CD4-positive, alpha-beta T cell (primary cell): ENCODE measurements at places on chromosomes 6 and 20.

GRCh38 chr6:36028088-36028876 is 674 bp downstream of the MAPK14 start:
- peak; percentile 40 for DNase-seq

GRCh38 chr20:3595541-3595940 is 67.7 kb downstream of the GFRA4 start:
- DNase-seq, result no peak

DNA sequence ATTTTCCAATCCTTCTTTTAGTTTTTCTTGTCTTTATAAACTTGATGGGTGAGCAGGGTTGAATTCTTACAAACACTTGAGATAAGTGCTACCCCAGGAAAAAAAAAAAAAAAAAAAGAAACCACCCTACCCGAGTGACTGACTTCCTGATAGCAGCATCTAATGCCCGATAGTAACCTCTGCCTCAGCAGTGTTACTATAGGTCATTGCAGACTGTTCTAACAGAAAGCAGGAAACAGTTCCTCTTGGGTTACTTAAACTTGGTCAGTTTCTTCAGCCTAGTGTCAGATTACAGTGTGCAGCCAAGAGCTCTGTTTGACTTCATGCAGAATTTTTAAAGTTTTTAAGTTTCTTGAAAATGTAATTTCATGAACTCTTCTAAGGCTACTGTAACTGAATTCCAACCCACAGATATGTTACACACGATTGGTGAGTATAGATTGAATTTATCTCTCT is 2.1 kb downstream of the MYLIP start:
- DNase-seq, result peak; percentile 85

DNA sequence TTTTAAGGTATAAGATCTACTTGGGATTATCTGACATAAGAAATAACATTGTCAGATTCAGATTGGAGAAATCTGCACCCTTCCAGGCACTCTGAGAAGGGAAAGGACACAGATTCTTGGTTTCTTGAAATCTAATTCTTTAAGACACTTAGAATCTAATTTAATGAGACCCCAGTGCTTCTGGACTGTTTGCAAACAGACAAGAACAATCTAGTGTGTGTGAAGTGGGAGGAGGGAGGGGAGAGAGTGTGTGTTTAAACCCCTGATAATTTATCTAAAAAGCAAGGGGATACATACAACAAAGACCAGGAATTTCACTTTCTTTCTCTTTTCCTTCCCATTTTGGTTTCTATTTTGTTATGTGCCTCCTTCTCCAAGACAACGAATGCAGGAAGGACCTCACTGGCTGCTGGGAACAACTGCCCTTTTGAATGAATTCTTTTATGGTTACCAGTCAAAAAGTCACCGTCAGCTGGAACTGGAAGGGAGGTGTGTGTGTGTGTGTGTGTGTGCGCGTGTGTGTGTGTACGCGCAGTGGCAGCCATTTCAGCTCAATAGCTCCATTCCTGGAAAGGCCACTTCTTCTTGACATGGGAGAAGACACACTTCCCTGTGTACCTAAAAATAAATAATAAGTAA is 129.4 kb downstream of the BCAS1 start:
- DNase-seq, result no peak

DNA sequence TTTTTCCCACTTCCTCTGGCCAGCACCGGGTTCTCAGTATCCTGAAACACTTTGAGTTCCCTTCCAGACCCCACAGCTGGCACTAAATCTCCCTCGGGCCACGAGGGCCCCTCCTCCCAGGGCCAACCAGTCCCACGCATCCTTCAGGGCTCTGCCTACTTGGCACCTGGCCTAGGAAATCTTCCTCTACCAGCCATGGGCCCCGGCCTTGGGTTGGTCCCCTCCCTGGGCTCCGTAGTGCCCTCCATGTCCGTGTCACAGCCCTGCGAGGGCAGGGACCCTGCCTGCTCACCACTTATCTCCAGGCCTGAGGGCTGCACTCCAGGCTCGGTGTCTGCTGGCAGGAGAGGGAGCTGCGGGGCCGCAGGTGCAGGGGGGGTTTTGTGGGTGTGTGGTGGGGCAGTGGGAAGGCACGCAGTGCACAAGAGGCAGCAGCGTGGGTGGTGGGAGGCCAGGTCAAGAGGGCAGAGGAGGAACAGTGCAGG is 48.8 kb upstream of the CDH22 start:
- no peak for DNase-seq

- DNase-seq, result no peak
Observed at GRCh38 chr6:107399935-107400334, 59.4 kb downstream of the PDSS2 start.

DNA sequence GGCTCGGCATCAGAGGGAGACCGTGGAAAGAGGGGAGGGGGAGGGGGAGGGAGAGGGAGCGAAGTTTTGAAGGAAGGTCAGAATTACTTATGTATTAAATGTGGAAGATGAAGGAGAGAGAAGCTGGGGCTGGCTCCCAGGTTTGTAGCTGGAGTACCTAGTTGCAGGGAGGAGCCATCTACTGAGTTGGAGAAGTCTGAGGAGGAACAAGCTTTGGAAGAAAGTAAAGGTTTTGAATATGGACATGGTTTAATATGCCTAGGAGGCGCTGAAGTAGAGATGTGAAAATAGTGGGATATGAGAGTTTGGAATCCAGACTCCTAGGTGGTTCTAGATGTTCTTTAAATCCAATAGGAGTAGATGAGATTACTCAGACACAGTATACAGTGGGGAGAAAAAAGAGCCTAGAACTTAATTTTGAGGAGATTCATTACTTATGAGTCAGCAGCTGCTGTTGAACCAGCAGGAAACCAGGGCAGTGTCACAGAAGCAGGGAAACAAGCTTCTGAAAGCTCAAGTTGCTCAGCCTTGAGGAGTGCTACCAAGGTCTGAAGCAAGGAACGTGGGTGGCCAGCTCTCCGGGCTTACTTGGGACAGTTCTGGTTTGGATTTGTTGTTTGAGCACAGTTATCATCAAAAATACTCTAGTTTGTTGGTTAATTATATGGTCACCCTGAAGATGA is 149.3 kb downstream of the UTRN start:
- no peak for DNase-seq

DNA sequence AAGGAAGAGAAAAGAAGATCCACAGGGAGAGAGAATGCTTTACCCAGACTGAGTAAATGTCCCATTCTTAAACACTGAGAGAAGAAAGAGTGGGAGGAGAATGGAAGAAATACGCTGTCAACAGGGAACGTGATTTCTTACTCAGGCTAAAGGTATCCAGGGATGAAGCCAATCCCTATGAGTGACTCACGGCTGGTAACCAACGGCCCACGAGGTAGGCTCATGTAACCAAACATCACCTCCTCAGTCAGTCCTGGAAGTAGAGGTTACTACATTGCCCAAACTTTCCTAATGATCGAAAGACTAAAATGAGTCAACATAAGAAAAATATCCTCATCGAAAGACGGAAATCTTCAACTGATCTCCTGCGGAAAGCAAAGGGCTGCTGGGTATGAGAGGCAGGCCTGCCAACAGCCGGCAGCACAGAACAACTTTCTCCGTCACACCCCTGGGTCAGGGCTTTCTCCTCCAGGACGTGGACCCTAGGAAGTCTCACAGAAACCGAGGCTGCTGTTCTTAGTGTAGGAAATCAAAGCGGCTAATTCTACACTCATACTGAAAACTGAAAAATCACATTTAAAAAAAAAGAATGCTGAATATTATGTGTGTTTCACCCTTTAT is 292.6 kb downstream of the GMDS start:
- DNase-seq, result no peak

DNA sequence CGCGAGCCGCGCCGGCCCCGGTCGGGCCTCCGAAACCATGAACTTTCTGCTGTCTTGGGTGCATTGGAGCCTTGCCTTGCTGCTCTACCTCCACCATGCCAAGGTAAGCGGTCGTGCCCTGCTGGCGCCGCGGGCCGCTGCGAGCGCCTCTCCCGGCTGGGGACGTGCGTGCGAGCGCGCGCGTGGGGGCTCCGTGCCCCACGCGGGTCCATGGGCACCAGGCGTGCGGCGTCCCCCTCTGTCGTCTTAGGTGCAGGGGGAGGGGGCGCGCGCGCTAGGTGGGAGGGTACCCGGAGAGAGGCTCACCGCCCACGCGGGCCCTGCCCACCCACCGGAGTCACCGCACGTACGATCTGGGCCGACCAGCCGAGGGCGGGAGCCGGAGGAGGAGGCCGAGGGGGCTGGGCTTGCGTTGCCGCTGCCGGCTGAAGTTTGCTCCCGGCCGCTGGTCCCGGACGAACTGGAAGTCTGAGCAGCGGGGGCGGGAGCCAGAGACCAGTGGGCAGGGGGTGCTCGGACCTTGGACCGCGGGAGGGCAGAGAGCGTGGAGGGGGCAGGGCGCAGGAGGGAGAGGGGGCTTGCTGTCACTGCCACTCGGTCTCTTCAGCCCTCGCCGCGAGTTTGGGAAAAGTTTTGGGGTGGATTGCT is 1.3 kb downstream of the VEGFA start:
- peak; percentile 35 for DNase-seq
